ENCODE measurements at places on chromosomes 11 and 22.

DNA sequence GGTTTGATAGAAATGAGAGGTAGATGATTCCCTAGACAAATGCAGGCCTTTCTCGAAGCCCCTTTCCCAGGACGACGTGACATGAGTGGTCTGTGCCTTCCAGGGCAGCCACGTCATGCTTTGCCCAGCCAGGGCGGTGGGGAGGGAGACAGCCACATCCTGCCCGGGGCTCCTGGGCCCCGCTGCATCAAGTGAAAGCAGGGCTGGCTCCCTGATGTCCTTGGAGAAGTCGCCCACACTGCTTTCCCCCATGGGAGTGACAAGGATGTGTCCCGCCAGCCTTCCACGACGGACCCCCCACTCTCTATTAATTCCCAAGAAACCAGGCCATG, 13.2 kb downstream of the PPARA start:
- DNase-seq, result no peak

GRCh38 chr22:36814801-36815200, 2.0 kb downstream of the PVALB start:
- DNase-seq, result no peak

DNA sequence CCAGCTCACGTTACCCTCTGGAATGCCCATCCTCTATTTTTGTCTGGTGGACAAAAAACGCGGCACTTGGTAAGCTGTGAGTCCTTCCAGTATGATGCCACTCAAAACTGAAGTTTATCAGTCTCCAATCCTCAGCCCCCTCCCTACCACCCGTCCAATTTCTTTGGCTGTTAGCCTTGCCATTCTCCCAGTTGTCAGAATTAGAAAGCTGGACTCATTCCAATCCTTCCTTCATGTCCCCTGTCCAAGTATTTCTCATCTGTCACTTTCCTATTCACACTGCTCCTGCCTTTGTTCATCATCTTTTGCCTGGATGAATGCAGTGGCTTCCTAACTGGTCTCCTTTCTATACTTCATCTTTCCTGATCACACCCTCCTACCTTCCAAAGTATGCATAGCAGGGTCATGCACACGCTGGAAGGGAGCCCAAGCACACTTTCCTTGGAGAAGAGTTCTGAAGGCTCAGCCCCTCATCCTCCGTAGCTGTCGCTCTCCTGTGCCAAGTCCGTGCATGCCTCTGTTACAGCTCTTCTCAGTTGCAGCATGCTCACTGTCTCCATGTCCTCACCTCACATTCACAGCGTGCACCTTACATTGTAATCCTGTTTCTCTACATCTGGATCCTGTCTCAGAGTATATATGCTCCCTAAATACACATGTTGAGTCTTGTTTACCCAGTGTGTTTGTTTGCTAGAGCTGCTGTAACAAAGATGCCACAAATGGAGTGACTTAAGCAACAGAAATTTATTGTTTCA, 19.4 kb downstream of the APLP2 start:
- no peak for DNase-seq

DNA sequence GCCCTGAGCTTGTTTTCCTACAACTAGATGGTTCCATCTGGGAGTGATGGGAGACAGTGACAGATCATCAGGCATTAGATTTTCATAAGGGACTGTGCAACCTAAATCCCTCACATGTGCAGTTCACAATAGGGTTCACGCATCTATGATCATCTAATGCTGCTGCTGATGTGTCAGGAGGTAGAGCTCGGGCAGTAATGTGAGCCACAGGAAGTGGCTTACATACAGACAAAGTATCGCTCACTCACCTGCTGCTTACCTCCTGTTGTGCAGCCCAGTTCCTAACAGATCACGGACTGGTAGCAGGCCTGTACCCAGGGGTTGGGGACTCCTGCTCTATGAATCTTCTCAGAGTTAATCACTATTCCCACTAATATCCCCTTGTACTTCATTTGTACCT, 12.4 kb downstream of the AAMDC start:
- DNase-seq, result no peak

- no peak for DNase-seq
These were observed 1514.4 kb downstream of the BRD1 start for GRCh38 chr22:48313175-48313830.

GRCh38 chr22:46043339-46043738, 66.4 kb upstream of the WNT7B start:
- no peak for DNase-seq

GRCh38 chr11:17907046-17907445, 105.8 kb downstream of the SERGEF start:
- no peak for DNase-seq
